ENCODE measurements at places on chromosomes 5 and 9.

DNA sequence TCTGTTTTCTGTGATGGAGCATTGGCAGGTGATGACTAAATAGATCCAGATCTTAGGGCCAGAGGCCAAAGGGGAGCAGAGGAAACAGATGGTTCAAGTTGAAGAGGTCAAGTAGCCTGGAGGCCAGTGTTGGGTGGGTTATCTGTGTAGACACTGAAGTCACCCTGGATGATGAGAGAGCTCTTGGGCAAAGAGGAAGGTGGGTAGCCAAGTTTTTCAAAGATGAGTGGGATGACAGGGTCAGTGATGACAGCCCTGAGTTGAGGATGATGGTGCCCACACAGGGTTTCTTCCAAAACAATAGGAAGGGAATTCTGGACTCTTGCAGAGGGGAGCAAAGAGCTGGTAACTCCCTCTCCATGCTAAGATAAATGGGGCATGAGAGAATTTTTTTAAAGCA is 76.6 kb downstream of the CD180 start:
- DNase-seq = no peak

GRCh38 chr5:106185661-106186081 is 1485.1 kb downstream of the EFNA5 start:
- DNase-seq = no peak

GRCh38 chr5:125411744-125412560 is 665.5 kb upstream of the ZNF608 start:
- no peak for DNase-seq

GRCh38 chr5:87101321-87101720 is 166.4 kb upstream of the RASA1 start:
- no peak for DNase-seq

DNA sequence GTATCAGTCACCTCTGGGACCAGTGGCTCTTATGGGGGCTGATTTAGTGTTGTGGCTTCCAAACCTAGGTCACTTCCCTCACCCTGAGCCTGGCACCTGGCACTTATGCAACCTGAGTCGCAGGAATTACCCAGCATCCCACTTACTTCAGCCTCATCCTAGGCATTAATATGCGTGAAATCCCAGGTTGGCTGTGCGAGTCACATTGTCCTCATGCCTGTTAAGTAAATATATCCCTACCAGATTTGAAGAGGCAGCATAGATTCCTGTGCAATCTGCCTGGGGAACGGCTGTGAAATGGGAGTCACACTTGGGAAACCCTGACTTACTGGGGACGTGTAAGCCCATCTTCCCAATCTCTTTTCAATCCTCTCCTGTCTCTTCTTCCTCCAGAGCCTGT is 42.7 kb upstream of the AKNA start:
- no peak for DNase-seq

- no peak for DNase-seq
Observed at GRCh38 chr5:154369682-154370081, 76.1 kb upstream of the SAP30L start.

GRCh38 chr9:128729766-128730517 is 6.0 kb upstream of the ZDHHC12 start:
- no peak for DNase-seq

GRCh38 chr5:96714951-96715451 is 52.8 kb downstream of the CAST start:
- DNase-seq = no peak

- DNase-seq = no peak
Observed at GRCh38 chr5:73419465-73420390, 28.8 kb downstream of the FOXD1 start.

GRCh38 chr5:172110921-172111851 is 76.8 kb downstream of the STK10 start:
- no peak for DNase-seq

DNA sequence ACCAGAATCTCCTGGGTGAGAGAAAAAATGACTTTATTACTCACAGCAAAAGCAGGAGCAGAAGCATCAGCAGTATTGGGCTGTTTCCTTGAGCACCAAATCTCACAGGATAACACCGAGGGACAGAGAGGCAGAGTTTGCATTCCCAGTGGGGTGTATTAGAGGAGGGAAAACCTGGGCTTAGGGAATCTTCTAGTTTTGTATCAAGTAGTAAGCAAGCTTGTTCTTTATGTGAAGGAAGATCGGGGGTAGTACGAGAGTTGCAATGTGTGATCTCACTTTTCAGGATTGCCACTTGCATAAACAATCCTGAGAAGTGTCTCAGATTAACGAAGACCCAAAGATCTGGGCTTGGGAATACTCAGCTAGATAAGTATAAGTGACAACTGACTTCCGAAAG is 1163.0 kb downstream of the TAF11L14 start:
- DNase-seq = no peak

GRCh38 chr5:1110307-1111240 is 1.3 kb downstream of the SLC12A7 start:
- no peak for DNase-seq

DNA sequence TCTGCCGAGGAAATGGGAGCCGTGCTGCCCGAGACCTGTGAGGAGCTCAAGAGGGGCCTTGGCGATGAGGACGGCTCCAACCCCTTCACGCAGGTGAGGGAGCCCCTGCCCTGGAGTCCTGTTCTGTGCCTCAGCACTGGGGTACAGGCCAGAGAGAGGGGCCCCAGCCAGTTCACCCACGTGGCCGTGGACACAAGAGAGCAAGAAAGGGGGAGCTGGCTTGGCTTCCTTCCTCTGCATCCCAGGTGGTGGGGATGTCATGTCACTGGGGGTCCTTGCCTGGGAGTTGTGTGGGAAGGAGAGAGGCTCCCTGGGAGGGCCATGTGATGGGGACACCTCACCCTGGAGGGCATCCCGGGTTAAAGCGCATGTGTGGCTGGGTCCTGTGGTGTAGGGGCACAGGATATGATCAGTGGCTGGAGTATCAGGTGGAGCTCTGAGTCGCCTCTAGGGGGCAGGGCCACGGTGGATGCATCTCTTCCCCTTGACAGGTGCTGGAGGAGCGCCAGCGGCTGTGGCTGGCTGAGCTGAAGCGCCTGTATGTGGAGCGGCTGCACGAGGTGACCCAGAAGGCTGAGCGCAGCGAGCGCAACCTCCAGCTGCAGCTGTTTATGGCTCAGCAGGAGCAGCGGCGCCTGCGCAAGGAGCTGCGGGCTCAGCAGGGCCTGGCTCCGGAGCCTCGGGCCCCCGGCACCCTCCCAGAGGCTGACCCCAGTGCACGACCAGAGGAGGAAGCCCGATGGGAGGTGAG is 7.5 kb downstream of the N4BP3 start:
- DNase-seq = peak; percentile 64

DNA sequence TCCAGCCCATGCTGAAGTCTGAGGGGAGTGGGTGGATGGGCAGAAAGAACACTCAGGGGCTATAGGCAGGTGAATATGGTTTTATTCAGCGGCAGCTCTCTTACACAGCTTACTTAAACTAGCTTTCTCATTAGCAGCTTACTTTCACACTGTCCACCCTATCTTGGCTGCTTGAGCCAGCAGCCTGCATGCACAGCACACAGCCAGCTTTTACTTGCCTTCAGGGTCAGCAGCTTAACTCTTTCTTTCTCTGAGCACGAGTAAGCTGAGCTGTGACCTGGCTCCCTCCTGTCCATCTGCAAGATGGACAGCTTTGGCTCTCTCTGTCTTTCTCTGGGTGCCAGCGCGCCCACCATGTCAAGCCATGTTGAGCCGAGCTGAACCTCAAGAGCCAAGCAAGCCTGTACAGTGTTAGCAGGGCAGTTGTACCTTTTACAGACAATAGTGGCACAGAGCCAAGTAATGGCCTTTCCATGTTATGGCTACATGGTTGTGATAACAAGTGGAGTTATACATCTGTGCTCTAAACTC is 1054.9 kb downstream of the PTPRD start:
- DNase-seq = no peak

GRCh38 chr5:149581931-149582768 is 852 bp downstream of the ARHGEF37 start:
- DNase-seq = no peak

GRCh38 chr5:8376478-8376877 is 507.5 kb downstream of the MTRR start:
- DNase-seq = no peak

- DNase-seq = no peak
Observed at GRCh38 chr5:17425385-17426070, 72.5 kb upstream of the TAF11L2 start.

- DNase-seq = no peak
Observed at GRCh38 chr9:97689401-97690180, 7.5 kb downstream of the XPA start.

DNA sequence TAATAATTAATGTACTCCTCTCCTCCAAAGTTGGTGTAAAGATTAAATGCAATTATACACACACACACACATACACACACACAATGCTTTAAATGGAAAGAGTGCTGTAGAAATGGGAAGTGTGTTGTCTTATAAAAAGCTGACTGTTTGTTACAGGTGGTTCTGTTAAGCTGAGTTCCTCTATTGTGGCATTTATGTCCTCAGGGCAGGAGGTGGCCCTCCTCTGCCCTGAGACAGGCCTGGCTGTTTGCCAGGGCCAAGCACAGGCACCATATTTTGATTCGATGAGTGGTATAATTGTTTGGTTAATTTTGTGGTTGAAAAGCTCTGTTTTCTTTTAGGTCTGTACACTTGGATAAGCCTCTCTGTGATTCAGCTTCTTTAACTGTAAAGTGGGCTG is 573.9 kb downstream of the KIF4B start:
- no peak for DNase-seq

GRCh38 chr9:112599732-112600131 is 113.1 kb downstream of the KIAA1958 start:
- no peak for DNase-seq

DNA sequence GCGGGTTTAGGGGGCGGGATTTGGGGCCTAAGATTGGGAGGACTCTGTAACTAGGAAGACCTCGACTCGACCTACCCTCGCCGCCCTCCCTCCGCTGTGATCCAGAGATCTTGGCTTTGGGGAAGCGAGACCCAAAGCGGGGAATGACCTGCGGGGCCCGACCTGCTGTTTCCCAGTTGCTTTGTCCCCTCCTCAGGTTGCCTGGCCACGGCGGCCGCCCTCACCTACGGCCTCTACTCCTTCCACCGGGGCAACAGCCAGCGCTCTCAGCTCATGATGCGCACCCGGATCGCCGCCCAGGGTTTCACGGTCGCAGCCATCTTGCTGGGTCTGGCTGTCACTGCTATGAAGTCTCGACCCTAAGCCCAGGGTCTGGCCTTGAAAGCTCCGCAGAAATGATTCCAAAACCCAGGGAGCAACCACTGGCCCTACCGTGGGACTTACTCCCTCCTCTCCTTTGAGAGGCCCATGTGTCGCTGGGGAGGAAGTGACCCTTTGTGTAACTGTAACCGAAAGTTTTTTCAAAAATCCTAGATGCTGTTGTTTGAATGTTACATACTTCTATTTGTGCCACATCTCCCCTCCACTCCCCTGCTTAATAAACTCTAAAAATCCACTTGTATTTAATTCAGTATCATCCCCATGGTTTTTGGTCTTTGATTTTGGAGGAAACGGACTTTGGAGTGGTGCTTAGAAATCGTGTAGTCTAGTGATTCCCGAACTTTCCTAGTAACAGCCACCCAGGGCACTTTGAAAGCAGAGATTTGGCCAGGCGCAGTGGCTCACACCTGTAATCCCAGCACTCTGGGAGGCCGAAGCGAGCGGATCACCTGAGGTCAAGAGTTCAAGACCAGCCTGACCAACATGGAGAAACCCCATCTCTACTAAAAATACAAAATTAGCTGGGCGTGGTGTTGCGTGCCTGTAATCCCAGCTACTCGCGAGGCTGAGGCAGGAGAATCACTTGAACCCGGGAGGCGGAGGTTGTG is 878 bp downstream of the HIGD2A start:
- no peak for DNase-seq

DNA sequence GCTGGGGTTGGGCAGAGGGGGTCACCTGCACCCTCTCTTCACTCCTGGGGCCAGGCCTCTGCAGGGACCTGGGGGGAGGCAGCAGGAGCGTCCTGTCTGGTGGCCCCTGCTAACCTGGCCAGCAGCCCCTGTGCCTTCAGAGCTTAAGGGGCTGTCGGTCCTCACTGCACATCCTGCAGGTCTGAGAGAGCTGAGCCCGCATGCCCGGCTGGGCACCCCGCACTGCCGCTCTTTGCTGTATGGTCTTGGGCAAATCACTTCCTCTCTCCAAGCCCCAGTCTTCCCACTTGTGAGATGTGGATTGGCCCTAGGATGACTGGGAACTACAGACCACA is 7.9 kb downstream of the FLT4 start:
- DNase-seq = no peak

DNA sequence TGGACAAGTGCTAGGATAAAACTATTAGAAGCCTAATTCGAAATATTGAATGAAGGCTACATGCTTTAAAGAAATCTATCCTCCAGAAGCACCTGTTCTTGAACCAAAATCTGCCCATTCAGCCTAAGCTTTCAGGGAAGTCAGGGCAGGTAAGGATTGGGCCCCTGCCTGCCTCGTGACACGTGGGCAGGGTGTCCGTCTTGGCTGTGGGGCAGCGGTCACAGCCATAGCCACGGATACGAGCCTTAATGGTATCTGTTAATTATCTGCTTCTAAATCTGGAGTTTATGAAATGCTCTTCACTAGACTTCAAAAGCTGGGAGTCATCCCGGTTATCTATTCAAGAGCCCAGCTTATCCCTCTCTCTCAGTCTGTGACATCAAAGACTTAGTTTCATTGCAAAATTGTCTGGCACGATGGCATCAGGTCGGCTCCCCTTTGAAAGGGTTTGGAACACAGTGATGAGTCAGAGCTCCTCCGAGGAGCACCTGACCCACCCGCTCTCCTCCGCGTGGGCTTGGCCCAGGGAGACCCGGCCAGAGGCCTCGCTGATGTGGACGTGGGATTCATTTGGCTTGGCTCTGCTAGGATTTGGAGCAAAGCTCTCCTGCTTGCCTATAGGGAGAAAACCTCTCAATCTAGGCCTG is 135.9 kb downstream of the MACROH2A1 start:
- DNase-seq = no peak

- DNase-seq = no peak
Observed at GRCh38 chr5:61790678-61791077, 458.6 kb downstream of the ZSWIM6 start.

GRCh38 chr9:113417370-113417769 is 6.8 kb downstream of the C9orf43 start:
- DNase-seq = no peak

DNA sequence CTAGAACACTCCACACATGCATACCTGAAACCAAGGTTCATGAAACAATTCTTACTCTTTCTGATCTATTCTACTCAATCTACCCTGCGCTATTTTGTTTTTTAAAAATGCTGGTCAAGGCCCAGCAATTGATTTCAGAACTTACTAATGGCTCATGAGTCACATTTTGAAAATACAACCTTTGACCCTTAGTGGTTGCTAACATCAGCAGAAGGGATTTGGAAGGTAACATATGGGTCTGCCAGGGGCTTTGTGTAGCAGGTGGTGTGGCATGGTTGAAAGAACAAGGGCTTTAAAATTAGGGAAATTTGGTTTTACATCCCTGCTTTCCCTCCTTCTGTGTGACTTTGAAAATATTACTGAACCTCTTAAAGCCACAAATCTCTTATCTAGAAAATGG is 101.4 kb downstream of the ATG10 start:
- no peak for DNase-seq

DNA sequence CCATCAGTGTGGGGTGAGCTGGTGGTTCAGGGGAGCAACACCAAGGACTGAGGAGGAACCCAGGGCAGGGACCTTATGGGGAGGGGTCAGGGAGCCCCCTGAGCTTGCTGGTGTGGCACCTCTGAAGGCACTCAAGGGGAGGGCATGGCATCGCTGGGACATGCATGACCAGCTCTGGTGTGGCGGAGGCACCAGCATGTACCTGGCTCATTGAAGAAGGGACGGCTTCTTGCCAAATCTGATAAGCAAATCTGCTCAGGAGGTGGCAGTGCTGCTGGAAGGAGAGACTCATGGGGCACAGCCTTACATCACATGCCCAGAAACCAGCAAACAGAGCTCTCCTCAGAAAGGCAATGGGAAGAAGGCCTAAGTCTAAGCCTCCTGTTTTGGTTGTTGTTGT is 421.8 kb downstream of the SEMA5A start:
- no peak for DNase-seq
